ENCODE measurements at places on chromosomes 11 and 22.

GRCh38 chr11:20011307-20011951 is 148.8 kb downstream of the DBX1 start:
- DNase-seq: no peak
- H3K36me3 ChIP-seq: no peaks in the 10 kb centered on the region
- no peaks in the 10 kb centered on the region for H3K27me3 ChIP-seq
- H3K4me3 ChIP-seq: no peak overlapping the region
- H3K4me1 ChIP-seq: peaks cover 4% of the 10 kb centered on the region

GRCh38 chr22:22955276-22955798 is 67.7 kb downstream of the IGLL5 start:
- DNase-seq: no peak
- H3K27ac ChIP-seq: no peak overlapping the region
- no peak overlapping the region for H3K4me3 ChIP-seq
- no peaks in the 10 kb centered on the region for H3K4me1 ChIP-seq
- no peaks in the 10 kb centered on the region for H3K27me3 ChIP-seq
- H3K36me3 ChIP-seq: no peaks in the 10 kb centered on the region

DNA sequence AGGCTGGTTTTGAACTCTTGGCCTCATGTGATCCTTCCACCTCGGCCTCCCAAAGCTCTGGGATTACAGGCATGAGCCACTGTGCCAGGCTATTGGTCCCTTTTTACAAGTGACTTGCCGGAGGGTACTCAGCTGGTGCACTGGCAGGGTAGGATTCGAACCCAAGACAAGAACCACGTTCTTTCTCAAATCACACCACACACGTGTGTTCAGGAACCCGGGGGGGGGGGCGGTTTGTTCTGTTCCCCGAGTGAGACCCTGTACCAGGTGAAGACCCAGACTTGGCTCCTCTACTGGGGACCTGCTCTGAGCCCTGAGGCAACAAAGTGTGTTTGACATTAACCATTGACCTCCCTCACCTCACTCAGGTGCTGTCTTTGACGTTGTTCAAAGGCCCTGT is 3.8 kb upstream of the YWHAH start:
- H3K4me3 ChIP-seq: no peak overlapping the region
- no peak for DNase-seq
- H3K4me1 ChIP-seq: peaks cover 5% of the 10 kb centered on the region
- no peaks in the 10 kb centered on the region for H3K27me3 ChIP-seq
- H3K36me3 ChIP-seq: no peaks in the 10 kb centered on the region

- DNase-seq: no peak
- H3K4me1 ChIP-seq: peaks cover 4% of the 10 kb centered on the region
- peak overlapping the region; percentile 92 for H3K27ac ChIP-seq
- no peak overlapping the region for H3K4me3 ChIP-seq
Observed at GRCh38 chr11:34601085-34601444, 19.8 kb upstream of the EHF start.

GRCh38 chr11:82775736-82776346 is 42.2 kb upstream of the FAM181B start:
- H3K27ac ChIP-seq: no peak overlapping the region
- H3K4me1 ChIP-seq: no peaks in the 10 kb centered on the region
- H3K4me3 ChIP-seq: no peak overlapping the region
- DNase-seq: peak; percentile 32
- H3K27me3 ChIP-seq: no peaks in the 10 kb centered on the region

Measured in colonic mucosa (tissue), 4 donors.